ENCODE measurements at places on chromosomes 4 and X.

DNA sequence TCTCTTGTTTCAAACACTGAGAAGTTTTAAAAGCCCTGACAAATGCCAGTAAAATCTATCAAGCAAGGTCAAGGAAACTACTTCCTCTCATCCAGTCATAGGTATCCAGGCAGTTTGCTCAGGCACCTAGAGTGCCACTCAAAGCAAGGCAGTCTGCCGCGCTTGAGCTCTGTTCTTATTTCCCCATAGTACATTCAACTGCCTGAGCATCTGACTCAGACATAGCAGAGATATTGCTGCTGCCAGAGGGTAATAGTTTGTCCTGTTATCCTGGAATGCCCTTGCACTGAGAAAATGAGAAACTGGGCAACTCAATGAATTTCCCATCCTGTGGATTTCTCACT lies 16.1 kb upstream of the ATP8A1 start:
- DNase-seq: no peak

- DNase-seq: no peak
These were observed 7.8 kb downstream of the DIAPH2 start for GRCh38 chrX:96692454-96692853.

GRCh38 chrX:87805829-87806490 lies 288.4 kb downstream of the KLHL4 start:
- no peak for DNase-seq

- DNase-seq: peak; percentile 84
These were observed 61.6 kb upstream of the NOCT start for GRCh38 chr4:138953961-138954371.

DNA sequence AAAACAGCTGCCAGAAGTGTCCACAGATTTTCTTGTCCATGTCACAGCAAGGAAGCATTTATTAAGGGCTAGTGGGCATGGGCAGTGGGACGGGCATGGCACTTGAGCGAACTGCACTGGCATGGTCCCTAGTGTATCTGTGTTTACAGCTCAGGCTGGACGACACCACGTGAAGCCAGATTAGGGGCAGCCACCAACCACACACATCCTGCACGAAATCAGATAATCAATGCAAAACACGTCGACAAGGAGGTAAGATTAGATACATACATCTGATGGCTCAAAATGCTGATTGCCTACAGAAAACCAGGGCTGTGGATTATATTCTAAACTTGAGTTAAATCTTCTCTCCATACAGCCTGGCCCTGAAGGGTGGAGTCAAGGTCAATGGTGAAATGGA lies 103.8 kb upstream of the ATP6AP2 start:
- no peak for DNase-seq

GRCh38 chr4:75686346-75686745 lies 13.1 kb upstream of the G3BP2 start:
- no peak for DNase-seq

DNA sequence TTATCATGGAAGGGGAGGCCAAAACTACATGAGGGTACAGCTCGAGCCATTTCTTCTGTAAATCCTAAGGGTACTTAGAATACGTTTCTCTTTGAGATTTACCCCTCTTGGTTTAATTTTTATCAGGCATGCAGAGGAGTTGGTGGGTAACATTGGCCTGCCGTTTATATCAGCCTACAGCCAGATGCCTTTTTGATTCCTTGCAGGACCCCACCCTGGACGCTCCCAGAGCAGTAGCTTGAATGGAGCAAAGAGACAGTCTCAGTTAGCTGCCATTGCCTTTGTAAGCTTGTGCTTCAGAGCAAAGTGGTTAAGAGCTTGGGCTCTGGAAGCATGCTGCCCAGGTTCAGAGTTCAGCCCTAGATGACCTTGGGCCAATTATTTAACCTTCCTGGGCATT lies 9.0 kb downstream of the DOCK11 start:
- no peak for DNase-seq

DNA sequence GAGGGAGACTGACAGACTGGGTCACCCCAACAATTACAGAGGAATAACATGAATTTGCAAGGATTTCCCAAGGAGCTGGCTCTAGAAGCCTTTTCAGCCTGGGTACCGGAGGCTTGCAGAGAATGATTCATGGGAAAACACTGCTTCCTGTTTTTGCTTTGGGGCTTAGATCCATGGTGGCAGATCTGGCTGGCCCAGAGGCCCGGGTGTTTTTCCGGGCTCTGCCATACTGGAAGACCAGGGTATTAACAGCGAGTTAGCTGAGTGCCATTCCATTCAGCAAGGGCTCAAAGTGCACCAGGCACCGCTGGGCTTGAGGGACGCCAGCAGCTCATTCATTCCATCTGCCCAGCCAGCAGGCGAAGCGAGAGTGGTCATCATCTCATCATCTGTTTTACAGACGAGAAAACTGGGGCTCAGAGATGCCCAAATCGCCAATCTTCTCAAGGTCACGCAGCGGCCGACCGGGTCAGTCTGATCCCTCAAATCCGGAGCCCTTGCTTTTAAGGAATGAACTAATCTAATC lies 1.3 kb downstream of the WDR1 start:
- DNase-seq: no peak

- no peak for DNase-seq
These were observed 4.9 kb downstream of the SEPTIN11 start for GRCh38 chr4:76954489-76954888.

GRCh38 chr4:156981262-156981769 lies 9.7 kb upstream of the PDGFC start:
- no peak for DNase-seq

DNA sequence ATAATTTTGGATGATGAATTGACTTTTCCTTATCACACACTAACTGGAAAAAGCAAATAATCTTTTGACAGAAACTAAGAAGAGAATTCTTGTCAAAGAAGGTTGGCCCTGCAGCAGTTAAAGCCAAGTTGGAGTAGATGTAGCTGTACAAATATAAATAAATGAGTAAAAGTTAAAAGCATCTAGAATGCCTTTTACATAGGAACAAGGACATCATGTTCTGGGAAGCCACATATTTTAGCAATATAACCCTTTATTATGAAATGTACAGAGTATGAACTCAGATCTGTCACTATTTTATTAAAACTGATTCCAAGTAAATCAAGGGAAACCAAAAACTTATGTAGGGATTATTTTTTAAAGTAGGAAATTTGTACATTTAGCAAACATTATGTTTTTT lies 269.4 kb upstream of the FAT4 start:
- DNase-seq: peak; percentile 39

DNA sequence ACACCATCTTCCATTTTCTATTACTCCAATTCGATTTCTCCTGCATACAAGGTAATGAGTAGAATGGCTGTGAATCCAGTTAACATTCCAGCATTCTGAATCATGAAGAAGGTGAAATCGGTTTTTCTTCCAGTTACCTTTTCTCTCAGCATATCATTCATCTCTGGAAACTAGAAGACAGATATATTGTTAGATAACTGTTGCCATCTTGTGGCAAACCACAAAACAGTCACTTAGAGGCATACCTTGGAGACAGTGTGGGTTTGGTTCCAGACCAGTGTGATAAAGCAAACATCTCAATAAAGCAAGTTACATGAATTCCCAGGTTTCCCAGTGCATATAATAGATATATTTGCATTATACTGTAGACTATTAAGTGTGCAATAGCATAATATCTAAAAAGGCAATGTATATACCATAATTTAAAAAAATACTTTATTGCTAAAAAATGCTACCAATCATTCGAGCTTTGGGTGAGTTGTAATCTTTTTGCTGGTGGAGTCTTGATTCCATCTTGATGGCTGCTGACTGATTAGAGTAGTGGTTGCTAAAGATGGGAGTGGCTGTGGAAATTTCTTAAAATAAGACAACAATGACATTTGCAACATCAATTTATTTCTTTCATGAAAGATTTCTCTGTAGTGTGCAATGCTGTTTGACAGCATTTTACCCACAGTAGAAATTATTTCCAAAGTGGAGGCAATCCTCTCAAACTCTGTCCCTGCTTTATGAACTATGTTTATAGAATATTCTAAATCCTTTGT lies 82.1 kb downstream of the SLC39A8 start:
- peak; percentile 65 for DNase-seq

DNA sequence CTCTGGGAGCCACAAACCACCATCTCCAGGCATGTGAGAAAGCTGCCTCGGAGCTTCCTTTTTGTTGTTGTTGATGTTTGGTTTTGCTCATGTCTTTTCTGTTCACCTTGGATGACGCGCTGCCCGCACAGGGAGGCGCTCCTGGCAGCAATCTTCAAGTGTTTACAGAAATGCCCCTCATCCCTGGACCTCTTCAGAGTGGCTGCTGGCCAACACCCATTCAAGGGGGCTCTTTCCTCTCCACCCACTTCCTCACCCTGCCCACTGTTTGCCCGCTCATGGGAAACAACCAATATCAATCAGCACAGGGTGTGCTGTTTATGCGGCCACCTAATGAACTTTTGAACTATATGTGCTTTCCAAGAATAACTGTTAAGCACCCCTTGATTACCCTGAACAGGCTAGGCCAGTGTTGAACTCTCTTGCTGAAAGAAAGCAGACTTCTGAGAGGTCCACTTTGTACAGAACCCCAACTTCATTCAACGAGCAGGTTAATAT lies 355.1 kb upstream of the CLNK start:
- DNase-seq: no peak

DNA sequence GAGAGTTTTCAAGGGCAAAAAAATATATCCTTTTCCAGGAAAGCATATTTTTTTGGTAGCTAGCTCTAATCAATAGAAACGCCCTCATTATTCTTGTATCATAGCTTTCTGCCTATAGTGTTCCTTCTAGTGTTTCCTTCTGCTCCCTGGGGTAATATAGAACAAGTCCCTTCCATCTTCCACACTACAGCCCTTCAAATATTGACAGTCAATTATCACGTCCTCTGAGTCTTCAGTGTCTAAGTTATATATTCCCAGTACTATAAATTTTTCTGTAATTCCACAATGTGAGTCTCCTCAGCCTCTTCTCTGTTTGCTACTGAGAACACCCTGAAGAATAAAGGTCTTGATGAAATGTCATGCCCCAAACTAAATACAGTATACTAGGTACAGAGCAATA lies 1088.0 kb upstream of the PCDH7 start:
- DNase-seq: no peak

GRCh38 chrX:30930679-30931078 lies 41.6 kb upstream of the TAB3 start:
- no peak for DNase-seq

- no peak for DNase-seq
These were observed 1709.0 kb downstream of the PCDH7 start for GRCh38 chr4:32429151-32429550.

DNA sequence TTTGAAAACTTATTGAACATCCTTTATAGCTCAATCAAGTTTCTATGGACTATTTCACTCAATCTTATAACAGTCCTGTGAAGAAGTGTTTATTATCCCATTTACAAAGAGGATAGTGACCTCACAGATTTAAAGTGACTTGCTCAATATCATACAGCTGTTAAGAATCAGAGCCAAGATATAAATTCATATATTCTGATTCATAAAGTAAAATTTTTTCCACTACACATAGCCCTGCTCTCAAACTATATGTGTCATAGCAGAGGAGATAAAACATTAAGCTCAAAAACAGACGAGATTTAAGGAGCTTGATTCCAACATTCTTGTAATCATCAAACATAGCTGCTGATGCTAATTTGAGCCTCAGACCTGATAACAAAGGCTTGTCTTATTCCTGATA lies 226.8 kb downstream of the CAMK2D start:
- no peak for DNase-seq

GRCh38 chr4:24557026-24558025 lies 27.0 kb downstream of the DHX15 start:
- no peak for DNase-seq

GRCh38 chr4:153474251-153474650 lies 8.1 kb downstream of the TMEM131L start:
- DNase-seq: no peak

DNA sequence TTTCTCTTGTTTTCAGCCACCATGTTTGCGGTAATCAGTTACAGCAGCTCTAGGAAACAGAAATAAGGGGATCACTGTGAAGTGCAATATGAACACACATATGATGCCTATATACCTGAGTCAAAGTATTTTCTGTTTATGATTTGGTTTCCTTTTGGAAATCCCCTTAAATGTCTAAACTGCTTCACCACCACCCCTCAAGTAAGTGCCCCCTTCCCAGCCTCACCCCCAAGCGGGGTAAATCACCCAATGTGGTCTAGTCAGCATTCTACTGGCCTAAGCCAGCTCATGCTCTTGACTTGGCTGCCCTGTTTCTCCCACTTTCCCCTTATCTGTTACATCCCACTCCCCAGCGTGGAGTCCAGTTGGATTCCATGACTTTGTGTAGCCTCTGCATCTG lies 176.5 kb downstream of the QDPR start:
- no peak for DNase-seq

DNA sequence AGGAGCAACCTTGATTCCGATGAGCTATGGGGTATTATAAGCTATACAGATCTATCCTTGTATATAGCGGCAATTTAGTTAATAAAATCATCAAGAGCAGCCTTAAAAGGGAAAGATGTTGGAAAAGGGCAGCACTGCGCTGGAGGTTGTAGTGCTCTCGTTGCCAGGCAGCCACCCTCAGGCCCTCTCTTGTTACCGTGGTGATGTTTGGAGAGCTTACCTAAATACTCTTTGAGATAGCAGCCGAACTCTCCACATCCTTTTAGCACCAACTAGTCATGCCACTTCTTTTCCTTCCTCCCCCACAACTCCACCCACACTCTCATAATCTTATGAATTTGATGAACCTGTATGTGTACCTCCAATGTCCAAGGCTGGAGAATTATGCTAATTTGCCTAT lies 3.8 kb upstream of the RADX start:
- no peak for DNase-seq

DNA sequence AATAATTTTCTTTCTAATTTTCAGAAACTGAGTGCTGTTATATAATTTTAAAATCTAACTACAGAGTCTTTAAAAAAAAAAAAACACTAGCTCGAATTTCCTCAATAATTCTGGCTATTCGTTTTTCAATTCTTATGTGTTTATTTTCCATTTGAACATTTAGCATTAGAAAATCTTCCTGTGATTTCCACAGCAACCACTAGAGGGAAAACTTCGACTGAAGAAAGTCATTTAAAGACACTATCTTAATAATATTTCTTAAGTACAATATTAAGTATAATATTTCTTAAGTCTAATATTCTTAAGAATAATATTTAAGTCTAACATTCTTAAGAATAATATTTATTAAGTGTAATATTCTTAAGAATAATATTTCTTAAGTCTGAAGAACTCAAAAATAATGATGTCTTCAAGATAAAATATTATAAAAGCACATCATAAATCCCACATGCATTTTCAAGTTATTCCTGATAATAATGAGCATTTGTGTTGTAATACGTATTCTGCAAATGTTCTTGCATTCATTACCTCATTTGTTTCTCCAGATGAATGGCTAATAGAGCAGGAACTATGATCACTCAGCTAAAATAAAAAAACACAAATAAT lies 118.4 kb upstream of the WDR17 start:
- DNase-seq: peak; percentile 16

- DNase-seq: no peak
These were observed 145.2 kb downstream of the CORIN start for GRCh38 chr4:47692691-47693090.
